ENCODE measurements at places on chromosomes 5 and 9.

- no peak for DNase-seq
Measured at GRCh38 chr9:136289651-136290507, 14.0 kb downstream of the CCDC187 start.

DNA sequence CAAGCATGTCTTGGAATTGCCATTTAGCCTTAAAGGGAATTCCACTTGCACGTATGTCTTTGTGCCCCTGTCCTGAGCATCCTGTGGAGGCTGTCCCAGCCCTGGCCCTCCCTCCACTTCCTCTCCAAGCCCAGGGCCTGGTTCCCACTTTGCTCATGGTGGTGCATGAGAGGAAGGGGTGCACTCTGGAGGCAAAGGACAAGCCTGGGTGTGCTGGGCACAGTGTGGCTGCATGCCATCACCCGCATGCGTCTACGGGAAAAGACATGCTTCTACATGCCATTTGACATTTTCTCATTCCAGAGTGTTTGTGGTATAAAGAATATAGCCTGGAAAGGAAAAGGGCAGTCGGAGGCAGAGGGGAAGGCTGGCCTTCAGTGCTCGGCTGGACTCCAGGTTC, 7.2 kb upstream of the IRX2 start:
- DNase-seq, result no peak

DNA sequence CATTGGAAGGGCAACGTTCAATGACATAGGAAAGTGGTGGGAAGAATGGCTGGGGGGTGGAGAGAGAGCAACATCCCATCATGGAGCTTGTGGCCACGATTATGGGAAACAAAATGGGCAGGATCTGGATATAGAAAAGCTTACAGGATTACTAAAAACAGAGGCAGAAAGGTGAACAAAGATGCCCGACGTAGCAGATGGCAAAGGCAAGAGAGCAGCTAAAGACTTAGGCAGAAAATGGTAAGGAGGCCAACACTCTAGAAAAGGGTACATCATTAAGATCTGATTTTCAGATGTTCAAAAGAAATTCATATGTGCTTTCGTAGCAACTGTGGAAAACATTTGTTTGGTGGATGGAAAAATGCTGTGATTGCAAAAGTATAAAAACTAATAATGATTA, 102.5 kb downstream of the OTULIN start:
- DNase-seq, result no peak

- peak; percentile 14 for DNase-seq
Measured at GRCh38 chr5:139862313-139862712, 66.7 kb downstream of the PSD2 start.

GRCh38 chr5:118611332-118611945, 376.9 kb downstream of the DTWD2 start:
- peak; percentile 14 for DNase-seq

GRCh38 chr5:51488803-51489642, 105.8 kb downstream of the ISL1 start:
- DNase-seq, result no peak

GRCh38 chr5:159933531-159934485, 17.5 kb downstream of the ADRA1B start:
- no peak for DNase-seq

GRCh38 chr9:25677301-25678146, 720 bp downstream of the TUSC1 start:
- DNase-seq, result peak; percentile 69

GRCh38 chr9:73541923-73542322, 390.3 kb downstream of the ANXA1 start:
- no peak for DNase-seq

GRCh38 chr5:142883025-142883424, 112.8 kb downstream of the ARHGAP26 start:
- DNase-seq, result peak; percentile 47

DNA sequence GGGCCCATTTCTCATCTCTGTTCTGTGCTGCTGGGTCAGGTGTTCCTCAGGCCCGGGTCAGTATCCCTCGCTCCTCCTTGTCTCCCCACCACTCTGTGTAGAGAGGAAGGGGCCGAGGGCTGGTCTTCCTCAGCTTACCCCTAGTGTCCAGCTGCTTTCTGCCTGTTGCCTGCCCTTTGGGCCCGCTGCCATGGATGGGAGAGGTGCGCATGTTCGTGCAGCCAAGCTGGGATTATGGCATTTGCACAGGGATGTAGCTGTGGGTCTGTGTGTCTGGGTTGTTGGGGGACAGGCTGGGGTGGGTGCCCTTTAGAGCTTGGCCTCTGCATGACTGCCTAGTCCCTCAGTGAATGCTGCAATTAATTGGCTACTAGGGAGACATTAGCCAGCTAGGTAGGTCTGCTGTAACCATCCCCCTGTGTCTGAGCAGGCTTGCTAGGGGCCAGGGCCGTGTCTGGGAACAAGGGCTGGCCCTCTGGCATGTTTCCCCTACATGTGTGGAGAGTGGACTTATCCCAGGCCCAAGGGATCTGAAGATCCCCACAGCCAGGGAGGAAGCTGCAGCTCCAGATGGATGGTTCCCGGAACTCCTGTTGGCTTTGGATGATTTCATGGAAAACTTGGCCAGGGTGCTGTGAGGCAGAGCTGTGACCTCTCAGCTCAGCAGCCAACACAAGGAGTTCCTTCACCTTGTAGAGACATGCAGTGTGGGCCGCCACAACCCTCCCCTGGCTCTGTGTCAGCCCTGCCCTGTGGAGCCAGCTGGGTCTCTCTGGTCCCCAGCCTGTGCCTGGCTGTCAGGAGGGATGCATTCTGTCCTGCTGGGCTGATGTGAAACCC, 161.9 kb downstream of the MACROH2A1 start:
- DNase-seq, result no peak

- DNase-seq, result no peak
Measured at GRCh38 chr9:81530846-81531245, 158.5 kb downstream of the TLE1 start.

GRCh38 chr5:35762368-35762767, 94.3 kb upstream of the IL7R start:
- no peak for DNase-seq

GRCh38 chr5:142864290-142865260, 94.4 kb downstream of the ARHGAP26 start:
- no peak for DNase-seq

- no peak for DNase-seq
Measured at GRCh38 chr5:43075319-43076293, 35.5 kb upstream of the ANXA2R start.

- DNase-seq, result peak; percentile 46
Measured at GRCh38 chr9:133609311-133610098, at the start of gene FAM163B. Gene FAM163B (minus strand): TSS chr9:133609389. CDS start chr9:133580223, 29,166 bp downstream.

Data from iris pigment epithelial cell (primary cell).